Testis (tissue), 5 donors: ENCODE measurements at places on chromosomes 5 and 9.
A peak's percentile ranks its signal among the peaks of the same experiment; 100 is the strongest.

DNA sequence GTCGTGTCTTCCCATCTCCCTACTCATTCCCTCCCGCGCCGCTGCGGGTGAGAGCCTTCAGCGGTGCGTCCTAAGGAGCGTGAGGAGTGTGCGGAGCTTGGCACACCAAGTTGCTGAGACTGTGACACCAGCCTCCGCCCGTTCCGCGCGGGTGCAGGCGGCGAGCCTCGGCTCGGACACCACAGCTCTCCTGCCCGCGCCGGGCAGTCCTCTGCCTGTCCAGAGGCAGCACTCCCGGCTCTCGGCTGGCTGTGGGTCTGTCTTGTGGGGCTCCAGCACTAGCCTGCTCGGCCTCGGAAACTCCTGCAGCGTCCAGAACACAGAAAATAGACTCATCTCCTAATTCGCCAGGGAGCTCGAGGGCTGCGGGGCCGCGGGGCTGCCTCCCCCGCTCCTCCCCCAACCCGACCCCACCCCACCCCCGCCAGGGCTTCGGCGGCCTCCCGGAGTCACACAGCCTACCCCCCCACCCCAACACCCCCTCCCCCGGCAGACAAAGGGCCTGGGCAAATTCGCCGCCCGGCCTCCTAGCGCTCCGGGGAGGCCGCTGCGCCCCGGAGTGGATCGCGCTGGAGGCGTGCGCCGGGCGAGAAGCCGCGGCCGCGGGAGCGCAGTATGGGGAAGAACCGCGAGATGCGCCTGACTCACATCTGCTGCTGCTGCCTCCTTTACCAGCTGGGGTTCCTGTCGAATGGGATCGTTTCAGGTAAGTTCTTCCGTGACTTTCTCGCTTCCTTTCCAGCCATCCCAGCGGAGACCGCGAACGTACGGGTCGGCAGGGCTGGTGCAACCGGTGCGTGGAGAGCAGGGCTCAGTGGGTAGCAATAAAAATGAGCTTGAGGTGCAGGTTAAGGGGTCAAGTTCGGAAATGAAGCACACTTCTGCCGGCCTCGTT lies at the start of gene ADAMTS19:
TSS of gene ADAMTS19 (plus strand) at position 522 of the 895 bp plus-strand sequence. CDS start at position 616, 94 bp downstream.
- H3K4me3 ChIP-seq = peak within 1 kb of the TSS; percentile 8
- H3K4me1 ChIP-seq = no peaks in the 10 kb centered on the region
- DNase-seq = peak; percentile 32
- no peaks in the 10 kb centered on the region for H3K27me3 ChIP-seq
- H3K36me3 ChIP-seq = no peaks in the 10 kb centered on the region

DNA sequence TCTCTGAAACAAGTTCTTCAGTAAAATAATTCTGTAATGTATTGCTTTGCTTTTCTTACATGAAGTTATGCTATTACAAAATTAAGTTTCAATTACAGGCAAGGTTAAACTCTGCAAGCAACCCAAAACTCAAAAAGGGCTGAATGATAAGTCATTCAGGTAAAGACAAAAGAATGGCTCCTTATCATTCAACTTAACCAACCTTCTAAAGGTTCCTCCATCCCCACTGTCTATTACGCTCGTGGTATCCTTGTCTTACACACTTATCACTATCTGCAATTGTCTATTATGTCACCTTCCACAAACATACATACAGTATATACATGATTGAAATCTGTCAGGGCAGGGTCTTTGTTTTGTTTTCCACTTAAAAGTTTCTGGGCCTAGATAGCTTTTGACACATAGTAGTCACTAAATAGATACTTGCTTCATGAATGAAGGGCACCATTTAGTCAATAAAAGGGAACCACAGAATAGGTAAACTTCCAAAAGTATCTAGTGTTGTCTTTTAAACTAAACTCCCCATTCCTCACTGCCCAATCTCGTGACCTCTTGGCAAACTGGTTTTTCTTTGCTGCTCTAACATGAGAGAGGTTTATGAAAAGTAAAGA lies 6.9 kb downstream of the RPL37 start:
- no peak for DNase-seq
- H3K4me3 ChIP-seq = no peak overlapping the region
- H3K27me3 ChIP-seq = no peaks in the 10 kb centered on the region
- H3K27ac ChIP-seq = no peak overlapping the region
- peaks cover 2% of the 10 kb centered on the region for H3K4me1 ChIP-seq

DNA sequence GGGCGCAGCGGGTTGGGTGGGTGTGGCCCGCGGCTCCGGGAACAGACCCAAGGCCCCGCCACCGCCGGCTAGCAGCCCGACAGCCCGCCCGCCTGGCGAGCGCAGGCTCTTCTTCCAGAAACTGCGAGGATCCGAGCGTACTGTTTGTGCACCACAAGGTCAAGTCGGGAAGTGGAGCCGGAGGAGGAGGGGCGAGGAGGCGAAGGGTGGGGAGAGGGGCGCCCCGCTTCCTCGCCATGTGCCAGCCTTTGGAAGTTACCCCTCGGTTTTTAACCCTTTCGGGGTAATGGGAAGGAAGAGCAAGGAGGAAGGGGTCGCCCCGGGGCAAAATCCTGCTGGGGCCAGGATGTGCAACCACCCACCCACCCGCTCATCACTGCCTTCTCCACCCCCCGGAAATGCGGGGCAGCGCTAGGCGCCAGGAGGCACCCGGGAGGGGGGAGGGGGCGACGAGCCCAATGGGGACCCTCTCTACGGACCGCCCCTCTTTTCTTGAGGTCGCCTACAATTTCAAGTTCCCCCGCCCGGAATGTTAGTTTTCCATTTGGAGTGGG lies 1.1 kb upstream of the JADE2 start:
- H3K4me1 ChIP-seq = peaks cover 29% of the 10 kb centered on the region
- peak overlapping the region; percentile 85 for H3K4me3 ChIP-seq
- H3K36me3 ChIP-seq = no peaks in the 10 kb centered on the region
- H3K27ac ChIP-seq = peak overlapping the region; percentile 98

DNA sequence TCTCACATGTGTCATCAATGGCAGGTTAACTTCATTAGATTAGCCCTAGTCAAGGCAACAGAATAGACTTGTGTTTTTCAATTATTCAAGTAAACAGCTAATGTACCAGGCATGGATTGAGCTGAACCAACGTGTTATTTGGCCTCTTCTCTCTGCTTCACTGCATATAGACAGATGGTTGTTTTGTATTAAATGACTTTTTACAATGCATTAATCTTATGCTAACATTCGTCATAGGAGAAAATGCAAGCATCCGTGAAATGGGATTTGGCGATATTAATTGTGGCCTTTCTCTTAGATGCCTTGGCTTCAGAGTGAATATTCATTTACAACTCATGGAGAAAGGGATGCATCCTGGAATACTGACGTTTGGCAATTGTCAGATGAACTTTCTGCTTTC lies 208.0 kb downstream of the KCTD16 start:
- no peaks in the 10 kb centered on the region for H3K4me1 ChIP-seq
- no peaks in the 10 kb centered on the region for H3K27me3 ChIP-seq
- H3K36me3 ChIP-seq = no peaks in the 10 kb centered on the region
- H3K27ac ChIP-seq = no peak overlapping the region

DNA sequence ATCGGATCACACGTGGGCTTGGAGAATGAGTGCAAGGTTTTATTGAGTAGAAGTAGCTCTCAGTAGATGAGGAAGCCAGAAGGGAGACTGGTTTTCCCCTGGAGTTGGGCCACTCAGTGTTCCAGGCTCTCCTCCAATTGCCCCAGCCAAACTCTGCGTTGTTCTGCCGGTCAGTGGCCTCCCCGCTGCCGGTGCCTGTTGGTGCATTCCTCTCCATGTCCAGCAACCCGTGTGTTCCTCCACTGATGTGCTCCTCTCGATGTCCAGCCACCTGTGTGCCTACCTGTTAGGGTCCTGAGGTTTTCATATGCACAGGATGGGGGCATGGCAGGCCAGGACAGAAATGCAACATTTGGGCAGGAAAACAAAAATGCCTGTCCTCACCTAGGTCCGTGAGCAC lies 888.0 kb upstream of the PTPRD start:
- no peak overlapping the region for H3K27ac ChIP-seq
- no peaks in the 10 kb centered on the region for H3K4me1 ChIP-seq
- no peak for DNase-seq
- no peaks in the 10 kb centered on the region for H3K27me3 ChIP-seq
- H3K36me3 ChIP-seq = no peaks in the 10 kb centered on the region

DNA sequence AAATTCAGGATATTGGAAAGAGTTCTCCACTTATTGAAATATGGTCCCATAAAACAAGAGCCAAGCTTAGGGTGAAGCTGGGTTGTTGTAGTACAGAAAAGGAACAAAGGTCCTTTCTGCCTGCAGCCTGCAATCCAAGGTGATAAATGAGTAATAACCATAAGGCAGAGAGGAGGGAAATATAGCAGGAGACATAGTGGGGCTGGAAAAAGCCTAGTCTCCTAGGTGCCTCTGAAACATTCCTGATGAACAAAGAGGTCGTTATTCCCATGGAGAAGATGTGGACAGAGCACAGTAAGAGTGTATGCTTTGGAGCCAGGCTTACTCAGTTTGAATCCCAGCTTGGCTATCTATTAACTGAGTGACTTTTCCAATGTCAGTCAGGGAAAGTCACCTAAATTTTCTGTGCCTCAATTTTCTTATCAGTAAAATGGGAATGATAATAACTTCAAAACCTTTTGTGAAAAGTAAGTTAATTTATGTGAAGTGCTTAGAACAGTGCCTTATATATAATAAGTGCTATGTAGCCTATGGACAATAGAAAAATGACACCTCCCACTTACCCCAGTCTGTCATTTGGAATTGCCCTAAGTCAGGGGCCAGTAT lies 110.8 kb upstream of the GRIN3A start:
- no peak overlapping the region for H3K4me3 ChIP-seq
- H3K27me3 ChIP-seq = no peaks in the 10 kb centered on the region
- H3K4me1 ChIP-seq = no peaks in the 10 kb centered on the region
- no peaks in the 10 kb centered on the region for H3K36me3 ChIP-seq
- no peak for DNase-seq

GRCh38 chr9:133604856-133605255 lies 4.3 kb downstream of the FAM163B start:
- no peaks in the 10 kb centered on the region for H3K27me3 ChIP-seq
- H3K27ac ChIP-seq = no peak overlapping the region
- no peak overlapping the region for H3K4me3 ChIP-seq
- H3K36me3 ChIP-seq = no peaks in the 10 kb centered on the region

DNA sequence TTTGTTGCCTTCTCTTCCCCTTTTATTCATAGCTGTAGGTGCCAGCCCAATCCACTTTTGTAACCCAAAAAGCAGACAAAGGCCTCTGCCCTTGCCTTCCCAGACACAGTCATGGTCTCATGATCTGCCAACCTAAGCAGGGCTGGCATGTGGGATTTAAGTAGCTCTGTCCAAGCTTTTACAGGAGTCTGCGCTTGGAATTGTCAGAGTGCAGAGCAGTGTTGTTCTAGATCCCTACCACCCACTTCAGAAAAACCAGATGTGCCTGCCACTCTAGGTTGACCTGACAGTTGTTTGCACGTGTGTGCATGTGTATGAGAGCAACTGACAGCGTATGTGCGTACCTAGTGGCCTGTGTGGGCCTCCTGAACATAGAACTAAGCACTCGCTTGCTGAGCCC lies 87.8 kb upstream of the SPRY4 start:
- H3K4me1 ChIP-seq = no peaks in the 10 kb centered on the region
- no peak for DNase-seq
- no peaks in the 10 kb centered on the region for H3K27me3 ChIP-seq
- H3K4me3 ChIP-seq = no peak overlapping the region

DNA sequence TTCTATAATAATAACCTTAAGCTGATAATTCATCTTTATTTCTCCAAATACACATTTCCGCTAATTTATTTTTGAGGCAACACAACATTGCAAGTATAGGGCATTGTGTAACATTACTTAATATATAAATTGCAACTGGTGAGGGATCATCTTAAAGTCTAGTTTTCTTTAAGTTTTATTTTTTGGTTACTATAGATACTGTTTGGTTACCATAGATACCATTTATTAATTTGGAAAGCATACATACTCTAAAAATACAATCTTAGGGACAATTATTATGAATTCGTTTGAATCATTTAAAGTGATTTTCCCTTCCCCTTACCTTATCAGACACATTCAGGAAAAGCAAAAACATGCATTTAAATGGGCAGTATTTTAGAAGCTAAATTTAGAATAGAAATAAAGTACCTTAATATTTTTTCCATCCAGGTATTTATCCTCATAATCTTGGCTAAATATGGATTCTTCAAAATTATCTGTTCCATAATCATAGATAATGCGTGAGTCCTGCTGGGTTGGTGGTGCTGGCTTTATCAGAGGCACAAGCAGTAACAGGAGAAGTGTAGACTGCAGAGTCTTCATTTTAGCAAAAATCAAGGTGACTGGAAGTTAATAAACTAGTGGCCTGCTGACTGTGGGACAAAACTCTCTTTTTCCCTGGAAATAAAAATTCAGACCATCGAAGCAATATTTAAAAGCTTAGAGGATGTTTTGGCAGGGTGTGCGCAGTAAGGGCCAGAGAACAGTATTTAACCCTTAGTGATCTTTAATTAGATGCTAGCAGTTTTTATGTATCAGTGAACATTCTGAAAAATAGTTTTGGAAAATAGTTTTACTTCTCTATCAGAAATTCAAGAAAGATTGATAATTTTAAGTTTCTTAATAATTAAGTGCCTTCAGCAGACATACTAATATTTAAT lies 1.3 kb downstream of the OGN start:
- peaks cover 9% of the 10 kb centered on the region for H3K4me1 ChIP-seq
- DNase-seq = no peak
- peak overlapping the region; percentile 20 for H3K4me3 ChIP-seq
- H3K27ac ChIP-seq = no peak overlapping the region
- no peaks in the 10 kb centered on the region for H3K36me3 ChIP-seq
- H3K27me3 ChIP-seq = no peaks in the 10 kb centered on the region
